ENCODE measurements at places on chromosomes 5 and 9. TPM values are rescaled to one million over a fixed set of nuclear protein-coding genes. Genes with fewer than 3 reads are reported as not detected.

Gene BTNL9
- total RNA-seq: 0.05 TPM

Gene FOXD4
- 0.17 TPM for total RNA-seq

Gene MARCOL
- total RNA-seq: not detected

DNA sequence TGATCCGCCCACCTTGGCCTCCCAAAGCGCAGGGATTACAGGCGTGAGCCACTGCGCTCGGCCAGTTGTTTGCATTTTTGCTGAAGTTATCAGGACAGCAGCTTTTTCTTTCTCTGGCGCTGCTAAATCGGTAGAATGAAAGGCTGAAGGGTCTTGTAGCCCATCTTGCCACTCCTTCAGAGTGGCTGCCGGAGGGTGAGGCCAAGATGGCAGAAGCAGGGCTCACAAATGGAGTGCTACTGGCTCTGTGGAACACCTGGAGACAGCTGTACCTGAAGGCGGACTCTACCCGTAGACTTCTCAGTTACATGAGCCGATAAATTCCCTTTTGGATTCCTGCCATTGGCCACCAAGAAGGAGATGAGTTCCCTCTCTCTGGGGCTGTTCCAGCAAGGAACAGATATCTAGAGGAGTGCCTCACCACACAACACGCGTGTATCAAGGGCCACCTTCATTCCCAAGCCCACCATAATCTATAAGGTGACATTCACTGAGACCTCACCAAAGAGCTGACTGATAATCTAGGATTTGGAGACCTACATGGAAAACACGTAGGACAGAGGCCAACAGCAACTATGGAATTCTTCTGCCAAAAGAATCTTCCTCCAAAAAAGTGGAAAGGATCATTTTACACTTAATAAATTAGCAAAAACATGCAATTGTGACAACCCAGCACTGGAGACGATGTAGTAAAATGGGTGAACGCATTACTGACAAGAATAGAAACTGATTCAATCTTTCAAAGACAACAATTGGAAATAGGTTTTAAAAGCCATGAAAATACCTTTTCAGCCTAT is 21.8 kb downstream of the STK10 start:
- no peak for DNase-seq

GRCh38 chr9:111118256-111118948 is 80.1 kb upstream of the LPAR1 start:
- no peak for DNase-seq

- DNase-seq: no peak
Observed at GRCh38 chr5:173310861-173311785, 17.1 kb downstream of the STC2 start.

DNA sequence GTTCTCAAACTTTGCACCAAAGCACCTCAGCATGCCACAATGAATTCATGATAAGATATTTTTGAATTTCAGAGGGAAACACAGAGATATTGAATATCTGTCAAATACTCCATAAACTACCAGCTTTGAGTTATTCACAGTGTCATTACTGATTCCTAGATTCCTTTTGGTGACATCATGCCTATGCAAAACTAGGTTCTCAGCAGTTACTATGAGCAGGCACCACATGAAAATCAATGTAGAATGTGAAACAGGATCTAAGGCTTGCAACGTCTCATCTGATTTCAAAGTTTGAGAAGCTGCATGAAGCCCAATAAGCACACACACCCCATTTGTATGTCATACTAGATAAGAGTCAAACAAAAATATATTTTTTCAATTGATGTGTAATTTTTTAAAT is 426.5 kb downstream of the NR2F1-AS1 start:
- DNase-seq: no peak

GRCh38 chr9:113588242-113588810 is 124.8 kb downstream of the RGS3 start:
- peak; percentile 87 for DNase-seq

- DNase-seq: no peak
Observed at GRCh38 chr5:50947906-50948683, 281.7 kb downstream of the PARP8 start.

- DNase-seq: no peak
Observed at GRCh38 chr5:173509060-173509459, 107.4 kb downstream of the BOD1 start.

DNA sequence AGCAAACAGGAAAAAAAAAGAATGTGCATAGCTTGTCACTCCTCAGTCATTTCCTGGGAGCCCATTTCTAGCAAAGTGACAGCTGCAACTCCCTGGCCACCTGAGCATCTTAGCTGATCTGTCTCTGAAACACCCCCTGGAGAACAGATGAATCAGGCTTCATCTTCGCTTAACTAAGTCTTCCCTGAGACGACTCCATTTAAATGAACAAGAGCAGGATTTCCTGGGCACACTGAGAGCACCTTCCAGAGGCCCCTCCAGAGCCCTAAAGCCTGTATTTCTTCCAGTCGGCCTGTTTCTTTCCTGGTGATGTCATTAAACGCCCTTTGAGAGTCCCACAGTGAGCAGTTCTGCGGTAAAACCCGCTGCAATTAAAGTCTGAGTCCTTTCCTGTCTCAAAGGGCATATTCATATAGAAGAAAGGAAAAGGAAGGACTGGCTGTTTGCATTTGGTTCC is 13.9 kb downstream of the TGFBI start:
- DNase-seq: peak; percentile 75
